ENCODE measurements at places on chromosomes 2 and 18.
A peak's percentile ranks its signal among the peaks of the same experiment; 100 is the strongest.

DNA sequence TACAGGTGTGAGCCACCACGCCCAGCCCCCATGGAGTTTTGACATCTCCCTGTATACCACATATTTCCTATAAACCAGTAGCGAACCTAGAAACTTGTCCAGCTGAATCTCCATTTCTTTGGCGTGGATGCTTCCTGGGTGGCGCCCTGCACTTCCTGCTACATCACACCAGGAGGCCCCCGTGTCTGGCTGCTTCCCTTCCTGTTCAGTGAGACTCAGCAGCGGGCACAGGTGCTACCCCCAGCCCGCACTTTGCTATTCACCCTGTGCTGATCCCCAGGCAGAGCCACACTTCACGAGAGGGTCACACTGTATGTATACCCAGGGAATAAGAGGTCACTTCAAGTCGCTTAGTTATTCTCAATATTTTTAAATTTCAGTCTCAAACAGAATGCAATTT is 35.0 kb downstream of the CYP27C1 start:
- DNase-seq, result no peak

DNA sequence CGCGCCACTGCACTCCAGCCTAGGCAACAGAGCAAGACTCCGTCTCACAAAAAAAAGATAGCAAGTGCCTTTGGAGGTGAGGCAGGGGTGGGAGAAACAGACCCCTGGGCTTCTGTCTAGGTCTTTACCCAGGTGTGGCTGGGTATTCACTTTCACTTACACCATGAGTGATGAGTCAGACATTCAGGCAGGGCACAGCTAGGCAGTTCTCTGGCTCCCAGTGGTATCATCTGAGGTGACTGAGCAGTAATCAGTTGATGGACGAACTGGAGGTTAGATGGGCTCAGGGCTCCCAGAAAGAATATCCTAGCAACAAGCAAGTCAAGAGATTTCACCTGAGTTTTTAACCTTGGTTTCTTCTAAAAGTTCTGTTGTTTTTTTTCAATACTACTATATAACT is 107.0 kb upstream of the RAB6C start:
- no peak for DNase-seq

DNA sequence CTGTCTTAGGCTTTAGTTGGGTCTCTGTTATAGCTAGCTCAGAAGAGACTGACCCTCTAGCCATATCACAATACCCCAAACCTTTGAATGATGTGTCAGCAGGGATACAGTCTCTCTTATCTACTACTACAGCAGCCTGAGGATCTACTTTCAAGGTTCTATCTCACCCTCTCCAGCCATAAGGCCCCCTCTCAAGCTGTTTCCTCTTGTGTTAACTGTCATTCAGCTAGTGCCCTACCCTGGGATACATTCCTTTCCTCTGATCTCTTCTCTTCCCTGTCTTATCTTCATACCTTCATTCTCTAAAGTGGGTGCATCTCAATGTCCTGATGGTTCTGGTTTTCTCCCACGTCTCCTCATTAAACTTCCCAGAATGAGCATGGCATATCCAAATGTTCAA is 434.7 kb downstream of the NRXN1 start:
- DNase-seq, result no peak

DNA sequence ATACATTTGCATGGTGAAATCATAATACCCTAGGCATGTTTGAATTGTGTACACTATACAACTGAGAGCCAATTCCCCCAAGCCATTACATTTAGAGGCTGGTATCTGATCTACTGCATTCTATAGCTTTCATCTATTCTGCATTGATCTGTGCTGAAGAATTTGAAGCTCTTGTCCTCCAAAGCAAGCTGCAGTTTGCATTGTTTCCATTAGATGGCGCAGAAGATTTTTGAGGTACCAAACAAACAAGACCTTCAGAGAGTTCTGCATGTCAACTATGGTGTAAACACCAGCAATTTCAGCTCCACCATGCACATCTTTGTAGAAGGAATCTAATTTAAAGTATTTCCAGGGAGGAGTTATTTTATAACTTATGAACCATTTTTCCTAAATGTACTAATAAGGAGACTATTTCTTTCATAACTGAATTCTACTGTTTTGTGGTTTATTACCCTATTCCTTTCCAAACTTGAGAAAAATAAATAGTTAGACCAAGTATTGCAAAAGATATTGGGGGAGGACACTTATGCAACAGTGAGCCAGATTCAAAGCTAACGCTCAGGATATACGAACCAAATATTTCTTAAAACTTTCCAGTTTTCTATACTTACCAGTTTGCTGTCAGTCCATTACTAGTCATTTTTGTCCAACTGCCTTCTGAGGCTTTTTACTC is 761.8 kb upstream of the ACVR2A start:
- DNase-seq, result peak; percentile 56

- DNase-seq, result no peak
These were observed 154.4 kb downstream of the ASB1 start for GRCh38 chr2:238581126-238581525.

DNA sequence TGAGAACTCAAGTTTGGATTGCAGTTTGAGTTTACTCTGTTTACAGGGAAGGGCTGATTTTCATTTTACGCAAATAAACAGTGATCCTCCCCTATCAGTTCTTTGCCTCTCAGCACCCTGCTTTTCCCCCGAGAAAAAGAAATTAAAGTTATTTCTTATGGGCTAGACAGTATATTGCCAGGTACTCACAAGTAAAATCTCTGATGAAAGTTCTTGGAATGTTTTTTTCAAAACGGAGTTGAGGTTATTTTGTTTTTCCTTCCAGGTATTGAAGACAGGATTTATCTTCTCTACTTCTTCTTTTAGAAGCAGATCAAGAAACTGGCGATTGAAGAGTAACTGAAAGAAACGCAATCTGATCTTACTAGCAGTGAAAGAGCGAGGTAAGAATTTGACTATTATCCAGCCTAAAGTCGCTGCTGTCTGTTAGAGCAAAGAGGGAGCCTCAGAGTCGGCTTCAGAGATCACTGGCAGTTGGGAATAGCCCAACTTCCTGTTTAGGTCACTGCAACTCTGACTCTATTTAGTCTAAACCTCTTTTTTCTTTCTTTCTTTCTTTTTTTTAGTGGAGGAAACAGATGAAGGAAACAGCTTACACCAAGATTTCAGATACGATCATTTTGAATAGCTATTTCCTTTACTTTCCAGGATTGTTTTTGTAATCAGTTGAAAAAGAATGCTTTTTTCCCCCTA is at the start of gene TFPI:
TFPI (minus strand) TSS at position 425 of the 693 bp plus-strand sequence. CDS start 50,667 bp downstream, outside the sequence.
- DNase-seq, result no peak

GRCh38 chr2:137959166-137959565 is 5.1 kb upstream of the HNMT start:
- DNase-seq, result no peak

- no peak for DNase-seq
These were observed 1002.5 kb upstream of the FAM98A start for GRCh38 chr2:34601561-34601960.

- DNase-seq, result no peak
These were observed at the start of gene PSMA8 for GRCh38 chr18:26133652-26134051. Gene PSMA8, plus strand, starts transcription at chr18:26133869. Its CDS starts 97 bp downstream, at chr18:26133966.

- DNase-seq, result no peak
These were observed 27.7 kb upstream of the SMCHD1 start for GRCh38 chr18:2627821-2628276.

DNA sequence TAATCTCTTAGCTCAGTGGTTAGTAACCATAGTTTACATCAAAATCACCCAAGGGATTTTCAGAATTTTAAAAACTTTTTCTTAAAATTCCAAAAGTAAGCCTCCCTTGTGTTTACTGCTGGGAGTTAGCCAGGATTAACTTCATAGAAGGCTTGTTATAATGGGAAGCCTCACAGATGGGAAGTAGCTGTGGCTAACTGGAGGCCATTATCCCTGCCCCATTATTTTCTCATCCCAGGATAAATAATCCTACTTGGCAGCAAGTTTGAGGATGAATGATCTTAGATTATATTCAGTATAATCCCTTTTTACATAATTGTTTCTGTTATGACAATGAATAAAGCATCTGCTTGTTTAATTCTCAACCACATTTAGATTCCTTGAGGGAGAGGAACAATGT is 25.5 kb downstream of the PLEK start:
- no peak for DNase-seq

DNA sequence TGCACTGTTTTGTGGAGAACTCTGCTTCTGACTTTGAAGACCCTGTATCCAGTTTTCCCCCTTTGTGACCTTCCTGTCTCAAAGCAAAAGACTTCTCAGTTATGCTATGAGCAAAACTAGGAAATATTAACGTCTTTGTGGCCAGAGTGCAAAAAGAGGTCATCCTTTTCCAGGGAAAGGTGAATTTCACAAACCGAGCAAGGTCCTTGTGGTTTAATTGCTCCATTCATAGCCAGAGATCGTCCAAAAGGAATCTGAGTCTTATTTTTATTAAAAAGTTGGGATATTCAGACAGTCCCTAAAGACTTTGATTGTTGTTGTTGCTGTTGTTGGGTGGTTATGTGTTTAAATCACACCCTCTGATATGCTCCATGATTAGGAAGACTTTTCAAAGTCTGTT is 77.4 kb downstream of the NAB1 start:
- no peak for DNase-seq

- DNase-seq, result no peak
These were observed 168.7 kb downstream of the KCNS3 start for GRCh38 chr2:18047213-18047611.

GRCh38 chr2:75559680-75560021 is 1.1 kb downstream of the EVA1A start:
- peak; percentile 37 for DNase-seq

GRCh38 chr2:225290757-225291400 is 108.6 kb upstream of the NYAP2 start:
- no peak for DNase-seq

DNA sequence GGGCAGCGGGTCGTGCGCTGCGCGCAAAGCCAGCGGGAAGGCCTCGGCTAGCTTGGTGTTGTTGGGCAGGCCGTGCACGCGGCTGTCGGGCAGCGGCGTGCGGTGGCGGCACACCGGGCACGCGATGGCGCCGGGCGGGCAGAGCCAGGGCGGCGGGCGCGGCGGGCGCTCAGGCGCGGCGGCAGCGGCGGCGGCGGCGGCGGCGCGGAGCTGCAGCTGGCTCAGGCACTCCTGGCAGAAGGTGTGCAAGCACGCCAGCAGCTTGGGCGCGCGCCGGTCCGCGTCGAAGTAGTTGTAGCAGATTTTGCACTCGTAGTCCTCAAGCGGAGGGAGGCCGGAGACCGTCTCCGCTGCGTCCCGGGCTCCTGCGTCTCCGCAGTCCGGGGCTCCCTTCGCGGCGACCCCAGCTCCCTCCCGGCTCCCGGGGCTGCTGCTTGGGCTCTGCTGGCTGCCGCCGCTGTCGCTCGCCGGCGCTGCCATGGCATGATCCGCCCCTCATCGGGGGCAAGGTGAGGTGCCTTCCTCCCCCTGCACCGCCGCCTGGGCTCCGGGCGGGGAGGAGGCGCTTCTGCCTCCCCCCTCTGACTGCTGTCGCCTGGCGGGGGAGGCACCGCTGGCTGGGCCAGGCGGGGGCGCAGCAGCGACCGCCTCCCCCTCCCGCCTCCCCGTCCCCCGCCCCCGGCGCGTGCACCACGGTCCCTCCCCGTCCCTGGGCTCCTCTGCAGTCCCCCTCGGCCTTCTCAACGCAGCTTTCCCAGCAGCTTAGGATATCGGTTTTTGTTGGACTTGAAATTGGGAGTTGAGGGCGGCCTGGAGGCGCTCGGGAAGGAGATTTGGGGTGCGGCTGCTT is 21.0 kb upstream of the PAX3 start:
- DNase-seq, result peak; percentile 67

DNA sequence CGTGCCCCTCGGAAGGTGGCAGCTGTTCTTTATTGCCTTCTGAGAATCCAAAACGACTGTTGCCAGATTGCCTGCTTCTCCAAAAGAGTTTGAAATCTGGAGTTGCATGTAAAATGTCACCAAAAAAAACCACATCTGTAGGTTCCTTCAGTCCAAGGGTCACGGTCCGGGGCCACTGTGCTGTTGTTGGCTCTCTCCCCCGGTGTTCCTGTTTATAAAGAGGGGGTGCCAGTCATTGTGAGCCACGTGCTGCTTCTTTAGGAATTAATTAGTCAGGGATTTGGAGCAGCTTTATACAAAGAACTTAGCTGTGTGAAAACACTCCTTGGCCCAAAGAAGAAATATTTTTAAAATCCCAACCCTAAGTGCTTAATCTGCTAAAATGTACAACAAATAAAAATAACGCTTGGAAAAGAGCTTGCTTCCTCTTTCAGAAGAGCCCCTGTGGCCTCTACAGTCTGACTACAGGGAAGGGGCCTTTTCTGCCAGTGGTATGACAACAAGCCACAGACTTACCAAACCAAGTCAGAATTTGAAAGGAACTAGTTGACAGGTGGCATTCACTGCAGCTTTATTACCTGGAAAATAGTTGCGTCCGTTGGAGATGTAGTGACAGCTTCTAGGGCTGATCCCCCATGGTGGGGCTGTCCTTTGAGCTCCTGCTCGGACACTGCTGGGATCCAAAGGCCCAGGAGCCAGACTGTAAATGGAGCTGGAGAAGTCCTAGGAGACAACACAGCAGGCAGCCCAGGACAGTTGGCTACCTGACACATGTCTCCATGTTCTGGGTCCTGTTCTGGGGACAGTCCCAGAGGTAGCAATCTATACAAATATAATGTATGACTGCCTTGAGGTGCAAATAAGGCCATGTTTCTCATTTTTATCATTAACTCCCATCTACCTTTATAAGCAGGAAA is 84.5 kb upstream of the SLC1A4 start:
- DNase-seq, result no peak

DNA sequence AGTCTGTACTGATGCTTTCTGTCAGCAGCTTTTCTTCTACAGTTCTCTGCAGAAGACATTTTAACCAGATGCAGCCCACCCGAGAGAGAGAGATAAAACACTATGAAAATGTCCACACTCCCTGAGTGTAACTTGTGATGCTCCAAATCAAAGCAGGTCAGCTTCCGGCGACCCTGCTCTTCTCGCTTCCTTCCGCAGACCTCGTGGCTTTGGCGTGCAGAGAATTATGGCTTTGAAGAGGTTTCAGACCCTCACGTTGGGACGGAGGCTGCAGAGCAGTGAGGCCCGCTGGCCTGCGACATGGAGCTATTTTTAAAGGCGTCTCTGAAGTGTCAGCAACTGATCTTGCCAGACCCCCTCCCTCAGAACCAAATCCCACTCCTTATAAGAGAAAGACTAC is 41.8 kb downstream of the TMEM163 start:
- DNase-seq, result no peak

- DNase-seq, result no peak
These were observed 1.5 kb downstream of the SFXN5 start for GRCh38 chr2:73069855-73070642.

DNA sequence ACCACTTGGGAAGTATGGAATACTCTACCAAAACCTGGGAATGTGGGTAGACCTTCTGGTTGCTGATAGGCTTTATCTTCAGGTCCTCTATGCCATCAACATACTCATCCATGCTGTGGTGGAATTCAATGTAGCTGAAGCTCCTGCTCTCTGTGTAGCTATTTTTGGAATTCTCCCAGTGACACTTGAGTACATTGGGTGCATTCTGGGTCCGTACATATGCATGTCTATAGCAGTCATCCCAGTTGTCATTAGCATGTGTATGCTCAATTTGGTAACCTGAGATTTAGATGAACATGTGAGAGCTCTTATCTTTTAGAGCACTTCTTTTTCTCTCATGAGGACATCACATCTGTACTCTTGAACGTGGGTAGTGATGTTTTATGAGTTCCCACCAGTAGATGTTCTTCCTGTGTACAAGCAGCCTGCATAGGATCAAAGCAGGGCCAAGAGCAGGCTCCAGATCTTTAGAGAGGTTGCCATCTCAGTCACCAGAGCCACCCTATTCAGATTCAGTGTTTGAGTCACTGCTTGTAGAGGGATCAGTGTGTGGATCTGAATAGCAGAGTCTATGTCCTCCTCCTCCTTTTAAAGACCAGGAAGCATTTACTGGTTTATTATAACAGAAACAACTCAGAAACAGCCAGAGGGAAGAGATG is 65.9 kb downstream of the MGAT5 start:
- DNase-seq, result no peak

Measured in NCI-H146 (cell line).